Stimulated activated CD4-positive, alpha-beta T cell treated with anti-CD3 and anti-CD28 coated beads, Interleukin-15, amount 100 ng/mL, for 1 hour (primary cell): ENCODE measurements at places on chromosomes 1 and 21.

DNA sequence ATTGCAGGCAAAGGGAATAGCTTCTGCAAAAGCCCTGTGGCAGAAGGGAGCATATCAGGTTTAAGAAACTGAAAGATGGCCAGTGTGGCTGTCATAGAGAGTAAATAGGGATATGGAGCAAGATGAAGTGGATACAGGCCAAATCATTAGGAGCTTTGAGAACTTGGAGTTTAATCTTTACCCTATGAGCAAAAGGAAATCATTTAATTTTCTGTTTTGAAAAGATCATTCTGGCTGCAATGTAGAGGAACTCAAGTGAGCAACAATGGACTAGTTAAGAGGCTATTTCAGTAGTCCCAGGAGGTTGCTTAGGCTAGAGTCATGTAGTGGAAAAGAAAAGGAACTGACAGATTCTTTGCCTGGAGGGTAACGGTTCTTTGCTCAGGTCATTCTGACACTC is 47.2 kb downstream of the RAP1A start:
- no peak for DNase-seq

DNA sequence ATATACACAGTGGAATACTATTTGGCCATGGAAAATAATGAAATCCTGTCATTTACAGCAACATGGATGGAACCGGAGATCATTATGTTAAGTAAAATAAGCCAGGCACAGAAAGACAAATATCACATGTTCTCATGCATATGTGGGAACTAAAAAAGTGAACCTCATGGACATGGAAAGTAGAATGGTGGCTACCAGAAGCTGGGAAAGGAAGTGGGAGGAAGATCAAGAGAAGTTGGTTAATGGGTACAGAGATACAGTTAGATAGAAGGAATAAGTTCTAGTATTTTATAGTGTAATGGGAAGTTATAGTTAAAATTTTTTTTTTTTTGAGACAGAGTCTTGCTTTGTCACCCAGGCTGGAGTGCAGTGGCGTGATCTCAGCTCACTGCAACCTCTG is 34.8 kb upstream of the CREG1 start:
- no peak for DNase-seq

DNA sequence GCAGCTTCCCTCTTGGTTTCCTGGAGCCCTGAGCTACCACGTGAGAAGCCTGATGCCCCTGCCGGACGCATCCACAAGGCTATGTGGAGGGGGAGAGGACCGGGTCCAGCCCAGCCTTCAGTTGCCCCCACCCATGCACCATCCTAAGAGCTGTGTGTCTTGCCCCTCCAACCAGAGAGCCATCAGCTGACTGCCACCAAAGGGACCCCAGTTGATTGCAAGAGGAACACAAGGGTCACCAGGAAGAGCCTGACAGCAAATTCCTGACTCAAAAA is 81.5 kb downstream of the GLIS1 start:
- DNase-seq: no peak

DNA sequence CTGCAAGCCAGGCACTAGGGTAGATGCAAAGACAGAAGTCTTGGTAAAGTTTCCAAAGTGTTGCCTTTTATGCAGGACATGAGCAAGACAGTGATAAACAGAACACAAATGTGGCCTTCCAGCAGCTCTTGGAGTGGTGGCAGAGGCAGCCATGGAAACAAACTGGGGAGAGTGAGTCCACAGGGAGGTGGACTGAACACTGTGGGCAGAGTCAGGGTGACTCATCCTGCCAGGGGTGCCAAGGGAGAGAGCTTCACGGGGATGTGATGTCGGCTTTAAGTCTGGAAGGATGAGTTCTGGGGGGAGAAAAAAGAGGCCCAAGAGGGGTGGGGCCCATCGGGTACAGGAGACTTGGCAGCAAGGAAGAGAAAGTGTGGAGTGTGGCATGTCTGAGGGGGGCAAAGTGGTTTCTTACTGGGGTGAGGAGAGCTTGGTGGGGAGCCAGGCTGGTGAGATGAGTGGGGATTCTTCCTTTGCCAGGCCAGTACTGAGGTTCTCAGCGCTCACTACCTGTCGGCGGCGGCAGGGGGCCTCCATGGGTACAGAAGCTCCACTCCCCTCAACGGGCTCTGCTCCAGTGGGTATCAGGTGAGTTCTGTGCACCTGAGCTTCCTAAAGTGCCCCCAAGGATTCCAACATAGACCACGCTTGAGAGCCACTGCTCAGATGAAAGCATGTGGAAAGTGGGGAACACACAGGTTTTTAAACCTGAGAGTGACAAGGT is 41.8 kb downstream of the KIAA0040 start:
- no peak for DNase-seq

DNA sequence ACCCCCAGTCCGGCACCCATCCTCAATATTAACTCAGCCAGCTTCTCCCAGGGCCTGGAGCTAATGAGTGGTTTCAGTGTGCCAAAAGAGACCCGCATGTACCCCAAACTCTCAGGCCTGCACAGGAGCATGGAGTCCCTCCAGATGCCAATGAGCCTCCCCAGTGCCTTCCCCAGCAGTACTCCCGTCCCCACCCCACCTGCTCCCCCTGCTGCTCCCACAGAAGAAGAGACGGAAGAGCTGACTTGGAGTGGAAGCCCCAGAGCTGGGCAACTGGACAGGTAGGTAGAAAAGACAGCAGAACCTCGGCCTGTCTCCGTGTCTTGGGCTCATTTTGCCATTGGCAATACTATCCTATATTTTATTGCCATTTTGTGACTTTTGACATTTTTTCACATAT is 45.4 kb upstream of the IPO9 start:
- no peak for DNase-seq

- DNase-seq: peak; percentile 86
These were observed 14.4 kb downstream of the RNF223 start for GRCh38 chr1:1059494-1060280.

DNA sequence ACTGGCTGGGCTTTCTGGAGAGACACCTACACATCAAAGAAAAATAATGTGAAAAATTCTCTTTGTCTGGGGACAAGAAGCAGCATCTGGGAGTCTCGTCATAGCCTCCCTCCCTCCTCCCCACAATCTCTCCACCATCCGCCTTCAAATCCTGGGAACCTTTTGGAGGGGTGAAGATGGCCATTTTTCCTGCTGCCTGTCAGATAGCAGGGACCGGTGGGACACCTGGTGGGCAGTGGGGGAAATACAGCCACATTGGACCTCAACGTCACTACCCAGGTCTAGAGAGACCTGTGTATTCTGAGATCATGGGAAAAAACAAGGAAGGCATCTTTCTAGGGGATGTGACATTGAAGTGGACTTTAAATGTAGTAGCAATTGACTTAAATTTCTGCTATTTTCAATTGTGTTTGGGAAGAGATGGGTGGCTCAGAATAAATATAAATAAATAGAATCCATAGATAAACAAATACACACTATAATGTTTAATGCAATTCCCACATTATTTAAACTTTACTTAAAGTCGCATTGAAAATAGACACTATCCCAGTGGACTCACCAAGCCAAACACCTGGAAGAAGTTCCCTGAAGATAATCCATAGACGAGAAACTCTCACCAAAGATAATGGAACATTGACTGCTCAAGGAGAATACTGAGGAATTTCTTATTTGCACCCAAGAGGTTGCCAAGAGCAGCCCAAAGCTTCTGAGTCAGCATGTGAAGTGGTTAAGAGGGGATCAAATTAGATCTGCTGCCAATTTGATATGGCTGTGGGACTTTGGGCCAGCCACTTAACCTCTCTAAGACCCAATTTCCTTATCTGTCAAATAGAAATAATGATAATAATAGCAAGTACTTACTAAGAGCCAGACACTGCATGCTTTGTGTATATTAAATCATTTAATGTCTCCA is 147.6 kb upstream of the CAMK1G start:
- DNase-seq: peak; percentile 8

GRCh38 chr1:201224666-201225370 is 34.2 kb downstream of the IGFN1 start:
- DNase-seq: no peak
